ENCODE measurements at places on chromosomes 4 and X.

DNA sequence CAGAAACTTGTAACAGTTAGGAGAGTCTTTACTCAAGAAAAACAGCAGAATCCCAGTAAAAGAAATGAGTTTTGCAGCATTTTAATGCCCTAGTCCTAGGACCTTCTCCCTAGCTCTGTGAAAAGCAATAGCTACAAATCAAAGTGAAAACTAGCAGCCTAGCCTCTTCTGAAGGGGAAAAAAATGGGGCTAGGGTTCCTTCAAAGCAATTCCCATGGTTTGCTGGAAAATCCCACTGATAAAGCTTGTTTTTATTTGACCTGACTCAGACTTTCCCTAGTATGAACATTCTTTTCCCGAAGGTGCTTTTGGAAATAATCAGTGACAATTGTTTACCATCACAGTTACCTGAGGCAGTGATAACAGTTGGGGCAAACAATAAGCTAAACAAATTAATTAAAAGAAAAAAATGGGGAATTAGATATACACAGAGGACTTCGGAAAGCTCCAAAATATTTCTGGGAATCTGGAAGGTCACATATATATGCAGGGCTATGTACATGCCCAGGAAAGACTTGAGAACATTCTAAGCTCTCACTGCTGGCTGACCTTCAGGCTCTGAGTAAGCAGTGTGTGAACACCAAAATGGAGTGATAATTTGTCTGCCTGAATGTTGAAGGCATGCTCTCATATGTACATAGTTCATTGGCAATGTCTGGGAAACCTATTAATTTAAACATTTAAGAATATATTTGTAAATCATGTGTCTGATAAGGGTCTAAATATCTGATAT, 285.9 kb downstream of the KCTD8 start:
- no peak for DNase-seq

DNA sequence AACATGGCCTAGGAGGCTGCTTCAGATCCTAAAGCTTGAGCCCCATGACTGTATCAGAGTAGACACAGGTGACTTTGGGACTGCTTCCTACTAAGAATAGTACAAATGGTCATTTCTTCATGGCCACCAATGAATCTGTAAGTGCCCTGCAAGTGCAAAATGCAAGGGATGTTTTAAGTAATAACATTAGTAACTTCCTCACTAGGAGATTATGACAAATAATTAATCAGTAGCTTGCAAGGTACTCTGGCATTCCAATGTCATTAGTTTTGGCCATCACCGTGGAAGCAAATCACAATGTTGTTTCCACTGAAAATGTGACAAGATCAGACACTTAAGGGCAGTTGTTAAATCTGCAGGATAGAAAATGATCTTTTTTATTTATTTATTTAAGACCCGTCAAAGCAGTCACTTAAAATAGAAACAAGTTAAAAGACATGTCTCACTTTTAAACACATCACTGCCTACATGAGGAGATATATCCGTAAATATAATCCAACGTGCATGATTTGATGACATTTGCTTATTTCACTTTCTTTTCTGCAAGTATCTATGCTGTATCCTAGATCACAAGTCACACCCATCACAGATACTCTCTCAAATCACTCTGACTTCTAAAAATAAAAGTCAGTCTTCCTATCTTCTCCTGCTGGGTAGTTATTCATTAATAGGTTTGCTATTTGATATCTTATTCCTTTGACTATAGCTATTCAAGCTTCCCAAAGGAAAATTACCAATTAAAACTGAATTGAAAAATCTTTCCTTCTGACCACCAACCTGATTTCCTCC, 400.6 kb downstream of the IL15 start:
- DNase-seq, result peak; percentile 3

GRCh38 chr4:186765138-186765537, 41.5 kb upstream of the FAT1 start:
- DNase-seq, result peak; percentile 28

DNA sequence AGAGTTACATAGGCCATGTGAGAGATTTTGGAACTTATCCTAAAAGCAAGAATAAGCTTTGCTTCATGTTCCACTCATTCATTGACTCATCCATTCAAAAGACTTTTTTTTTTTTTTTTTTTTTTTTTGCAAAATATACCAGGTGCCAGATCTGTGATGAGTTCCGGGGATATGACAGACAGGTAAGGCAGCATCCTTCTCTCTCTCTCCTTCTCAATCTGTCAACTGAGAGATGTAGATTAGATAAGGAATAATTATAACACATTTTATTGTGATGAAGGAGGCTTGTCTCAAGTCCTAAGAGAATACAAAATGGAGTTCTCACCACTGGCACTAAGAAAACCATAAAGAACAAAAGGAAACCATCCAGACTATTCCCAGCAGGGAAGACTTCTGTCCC, 190.2 kb upstream of the CPEB2 start:
- peak; percentile 6 for DNase-seq

DNA sequence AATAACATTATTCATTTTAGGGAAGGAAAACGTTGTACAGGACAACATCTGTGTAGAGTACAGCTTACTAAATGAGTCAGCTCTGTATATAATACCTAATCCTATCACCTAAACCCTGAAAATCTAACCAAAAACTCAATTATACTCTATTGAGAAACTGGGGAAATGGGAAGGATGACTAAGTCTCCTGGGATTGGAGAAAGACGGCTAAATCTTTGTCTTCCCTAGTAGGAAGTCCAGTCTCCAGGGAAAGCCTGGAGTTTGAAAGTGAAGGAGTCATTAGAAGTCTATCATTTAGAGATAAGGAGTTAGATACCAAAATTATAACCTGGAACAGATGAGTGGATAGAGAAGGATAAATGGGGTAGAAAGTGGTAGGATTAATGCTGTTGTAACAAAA, 286.5 kb downstream of the STK32B start:
- no peak for DNase-seq

DNA sequence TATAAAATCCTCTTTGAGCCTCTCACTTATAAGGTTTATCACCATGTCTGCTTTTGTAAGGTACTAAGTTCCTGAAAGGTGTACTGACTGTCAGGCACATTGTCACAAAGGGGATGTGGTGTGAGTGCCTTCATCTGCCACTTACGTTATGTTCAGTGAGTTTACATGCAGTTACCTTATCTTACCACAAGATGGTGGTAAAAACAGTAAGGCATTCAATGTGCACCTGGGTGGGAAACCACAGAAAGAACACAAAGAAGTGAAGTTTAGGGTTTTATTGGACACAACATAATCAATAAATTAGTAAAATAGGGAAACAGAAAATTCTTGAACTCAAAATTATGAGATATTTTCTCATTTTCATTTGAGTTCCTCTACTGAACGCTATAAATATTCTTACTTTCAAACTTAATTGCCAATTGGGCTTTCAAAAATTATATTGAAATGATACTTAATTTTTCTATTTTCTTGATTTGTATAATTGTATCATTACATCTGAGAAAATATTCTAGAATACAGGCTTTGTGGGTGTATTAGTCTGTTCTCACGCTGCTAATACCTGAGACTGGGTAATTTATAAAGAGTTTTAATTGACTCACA, 650.8 kb downstream of the PCDH7 start:
- peak; percentile 68 for DNase-seq

DNA sequence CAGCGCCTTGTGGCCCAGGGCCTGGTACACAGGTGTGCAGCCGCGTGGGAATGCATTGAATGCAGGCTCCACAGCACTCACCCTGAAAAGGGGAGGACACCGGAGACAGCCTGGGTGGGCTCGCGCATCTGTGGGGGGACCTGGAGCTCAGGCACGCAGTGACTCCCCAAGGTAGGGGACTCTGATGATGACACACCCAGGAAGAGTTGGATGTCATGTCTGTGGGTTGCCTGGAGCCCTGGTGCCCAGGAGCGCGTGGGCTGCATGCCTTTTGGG, 32.7 kb upstream of the HTRA3 start:
- DNase-seq, result no peak

DNA sequence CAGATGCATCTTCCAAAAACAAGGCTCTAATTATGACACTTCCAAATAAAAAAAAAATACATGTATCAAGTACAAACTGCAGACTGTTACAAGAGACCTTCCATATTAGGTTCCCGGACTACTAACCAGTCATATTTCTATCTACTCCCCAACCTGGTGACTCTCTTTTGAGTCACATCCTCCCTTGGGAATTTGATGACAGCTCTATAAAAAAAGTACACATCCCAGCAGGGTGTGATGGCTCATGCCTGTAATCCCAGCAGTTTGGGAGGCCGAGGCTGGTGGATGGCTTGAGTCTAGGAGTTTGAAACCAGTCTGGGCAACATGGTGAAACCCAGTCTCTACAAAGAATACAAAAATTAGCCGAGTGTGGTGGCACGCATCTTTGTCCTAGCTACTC, 14.9 kb downstream of the RPGR start:
- DNase-seq, result peak; percentile 67

DNA sequence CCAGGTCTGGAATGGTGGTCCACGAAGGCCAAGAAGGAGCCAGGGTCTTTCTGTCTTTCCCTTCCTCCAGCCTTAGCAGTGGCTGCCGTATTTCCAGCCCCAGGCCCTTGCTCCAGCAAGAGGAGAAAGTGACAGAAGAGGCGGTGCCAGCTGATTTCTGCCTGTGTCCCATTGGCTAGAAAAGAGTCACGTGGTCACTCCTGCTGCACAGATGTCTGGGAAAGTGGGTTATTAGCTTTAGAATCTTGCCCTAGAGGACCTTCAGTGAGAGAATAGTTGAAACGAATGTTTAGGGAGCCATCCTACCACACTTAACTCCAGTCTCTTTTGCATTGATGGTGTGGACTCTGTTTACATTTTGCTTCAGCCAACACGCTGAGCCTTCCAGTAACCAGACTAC, 99.3 kb upstream of the BCOR start:
- no peak for DNase-seq

DNA sequence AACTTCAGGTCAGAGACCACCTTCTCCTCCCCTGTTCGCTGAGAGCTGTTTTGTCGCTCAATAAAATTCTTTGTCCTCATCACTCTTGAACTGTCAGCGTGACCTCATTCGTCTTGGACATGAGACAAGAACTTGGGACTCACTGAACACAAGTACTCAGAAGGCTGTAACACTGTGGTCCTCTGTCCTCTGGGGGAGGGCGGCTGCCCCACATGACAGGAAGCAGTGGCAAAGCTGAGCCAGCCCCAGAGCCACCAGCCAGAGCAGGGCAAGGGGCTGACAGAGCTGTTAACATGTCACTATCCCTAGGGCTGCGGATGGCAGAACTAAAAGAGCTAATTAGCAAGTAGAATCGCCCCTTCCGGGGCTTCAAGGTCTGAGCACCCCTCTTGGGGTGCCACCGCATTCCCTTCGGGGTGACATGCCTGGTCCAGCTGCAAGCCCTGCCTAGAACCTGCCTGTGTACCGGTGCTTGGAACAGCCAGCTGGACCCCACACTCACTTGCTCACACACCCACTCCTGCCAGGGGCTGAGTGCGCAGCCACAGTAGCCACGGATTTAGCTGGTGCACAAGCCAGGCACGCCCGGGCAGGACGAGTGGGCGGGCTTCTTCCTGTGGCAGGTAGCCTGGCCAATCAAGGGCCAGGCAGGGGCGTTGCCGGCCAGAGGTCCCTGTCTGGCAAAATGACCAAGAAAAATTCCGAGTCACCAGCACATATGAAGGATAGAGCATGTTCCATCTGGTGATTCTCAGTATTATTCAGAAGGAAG, 648.6 kb upstream of the AGA start:
- DNase-seq, result no peak

- DNase-seq, result no peak
Observed at GRCh38 chrX:71067712-71068043, 456 bp downstream of the SNX12 start.

GRCh38 chr4:6840062-6840976, 57.8 kb downstream of the KIAA0232 start:
- peak; percentile 47 for DNase-seq

DNA sequence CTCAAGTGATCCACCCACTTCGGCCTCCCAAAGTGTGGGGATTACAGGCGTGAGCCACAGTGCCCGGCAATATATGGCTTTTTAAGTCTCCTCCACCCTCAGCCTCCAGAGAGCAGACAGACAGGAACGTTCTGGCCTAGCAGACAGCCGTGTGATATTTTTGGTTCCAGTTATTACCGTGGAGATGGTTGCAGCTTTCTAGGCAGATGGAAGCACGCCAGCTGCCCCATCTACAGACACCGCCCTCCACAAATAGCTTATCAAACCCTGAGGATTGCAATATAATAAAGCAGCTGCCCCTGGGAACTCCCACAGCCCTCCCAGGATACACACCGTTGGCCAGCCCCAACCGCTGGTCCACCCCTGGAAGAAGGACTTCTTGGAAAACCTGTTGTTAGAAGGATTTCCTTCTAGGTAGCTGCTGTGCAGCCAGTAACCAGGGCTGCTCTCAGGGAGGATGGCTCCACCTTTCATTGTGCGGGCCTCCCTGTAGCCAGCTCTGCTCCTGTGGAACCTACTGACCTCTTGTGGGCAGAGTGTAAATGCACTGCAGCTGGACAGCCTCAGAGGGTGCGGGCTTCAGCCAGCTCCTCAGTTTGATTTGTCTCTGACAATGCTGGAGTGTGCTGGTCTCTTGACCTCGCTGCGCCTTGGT, 44.0 kb downstream of the SLC25A5 start:
- peak; percentile 75 for DNase-seq

DNA sequence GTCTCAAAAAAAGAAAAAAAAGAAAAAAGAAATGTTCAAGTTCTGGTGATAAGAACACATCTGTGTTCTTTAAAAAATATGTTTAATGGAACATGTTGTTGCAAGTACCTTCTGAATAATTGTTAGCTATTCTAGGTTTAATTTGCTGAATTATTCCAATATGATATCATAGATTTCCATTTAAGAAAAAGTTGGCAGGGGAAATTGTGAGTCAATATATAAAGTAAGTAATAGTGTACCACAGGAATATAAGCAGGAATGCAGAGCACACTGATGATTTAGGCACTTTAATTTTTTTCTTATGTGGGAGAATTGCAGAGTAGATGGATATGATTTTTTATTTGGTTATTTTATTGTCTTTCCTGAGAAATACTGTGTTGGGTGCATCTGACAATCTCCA, 190.7 kb downstream of the RPA4 start:
- DNase-seq, result peak; percentile 48

- no peak for DNase-seq
Observed at GRCh38 chrX:154484255-154485149, 1.9 kb downstream of the UBL4A start.
